NB4 (cell line): ENCODE measurements at places on chromosomes 3 and 15.

DNA sequence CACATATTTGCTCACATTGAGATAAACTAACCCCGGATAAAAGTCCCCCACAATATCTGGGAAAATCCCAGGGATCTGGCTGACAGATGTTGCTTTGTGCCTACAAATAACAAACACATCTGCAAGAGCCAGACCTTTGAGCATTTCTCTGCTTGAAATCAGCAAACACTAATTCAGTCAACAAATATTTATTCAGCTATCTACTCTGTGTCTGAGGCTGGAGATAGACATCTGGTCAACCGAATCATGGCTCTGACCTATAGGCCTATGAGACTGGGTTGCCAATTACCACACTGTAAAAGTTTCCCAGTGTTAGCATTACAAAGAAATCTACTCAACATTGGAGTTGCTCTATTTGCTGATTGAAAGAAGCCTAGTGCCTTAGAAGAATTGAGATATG is 201.1 kb upstream of the CADPS start:
- DNase-seq: no peak

GRCh38 chr3:134350266-134350665 is 24.0 kb downstream of the AMOTL2 start:
- no peak for DNase-seq

DNA sequence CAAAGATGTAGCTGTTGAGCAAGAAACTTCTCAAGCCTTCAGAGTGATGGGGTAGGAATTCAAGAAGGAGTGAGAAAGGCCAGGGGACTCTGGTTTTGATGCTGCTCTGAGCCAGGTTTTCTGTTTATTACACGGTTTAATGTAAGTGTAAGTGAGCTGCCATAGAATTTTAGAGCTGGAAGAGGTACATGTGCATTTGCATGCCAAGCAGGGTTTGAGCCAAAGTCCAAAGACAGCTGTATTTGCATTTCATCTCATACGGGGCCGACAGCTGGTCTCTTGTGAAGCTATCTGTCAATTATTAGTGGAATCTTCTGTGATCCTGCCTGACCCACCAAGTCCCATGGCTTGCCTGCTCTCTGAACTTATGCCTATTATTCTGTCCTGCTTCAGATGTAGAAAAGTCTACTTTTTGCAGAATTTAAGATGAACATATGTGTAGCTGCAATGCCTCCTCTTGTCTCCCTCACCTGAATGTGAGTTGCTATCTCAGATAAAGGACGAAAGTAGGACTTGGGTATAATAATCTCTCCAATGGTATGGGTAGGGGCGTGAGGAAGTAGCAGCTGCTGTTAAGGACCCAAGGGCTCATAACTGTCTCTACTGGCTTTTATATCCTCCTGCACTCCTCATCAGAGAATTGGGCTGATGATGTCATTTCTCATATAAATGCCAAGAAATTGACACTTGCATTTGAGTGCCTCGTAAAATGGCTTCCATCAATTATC is 160.0 kb downstream of the SQOR start:
- DNase-seq: no peak

DNA sequence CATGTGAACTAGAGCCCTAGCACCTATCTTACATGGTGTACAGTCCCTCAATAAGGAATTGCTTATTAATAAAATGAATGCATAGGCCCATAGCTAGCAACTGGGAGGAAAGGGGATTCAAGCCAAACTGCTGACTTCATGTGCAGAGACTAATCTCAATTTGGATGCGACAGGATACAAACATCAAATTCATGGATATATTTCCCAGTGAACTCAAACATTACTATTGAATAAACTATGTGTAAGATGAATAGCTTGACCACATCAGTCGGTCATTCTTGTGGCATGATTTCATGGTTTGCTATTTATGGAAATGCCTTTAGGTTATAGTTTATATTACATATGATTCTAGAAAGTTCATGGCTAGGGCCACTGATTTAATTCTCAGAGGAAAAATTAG is 268.6 kb upstream of the SLITRK3 start:
- no peak for DNase-seq

DNA sequence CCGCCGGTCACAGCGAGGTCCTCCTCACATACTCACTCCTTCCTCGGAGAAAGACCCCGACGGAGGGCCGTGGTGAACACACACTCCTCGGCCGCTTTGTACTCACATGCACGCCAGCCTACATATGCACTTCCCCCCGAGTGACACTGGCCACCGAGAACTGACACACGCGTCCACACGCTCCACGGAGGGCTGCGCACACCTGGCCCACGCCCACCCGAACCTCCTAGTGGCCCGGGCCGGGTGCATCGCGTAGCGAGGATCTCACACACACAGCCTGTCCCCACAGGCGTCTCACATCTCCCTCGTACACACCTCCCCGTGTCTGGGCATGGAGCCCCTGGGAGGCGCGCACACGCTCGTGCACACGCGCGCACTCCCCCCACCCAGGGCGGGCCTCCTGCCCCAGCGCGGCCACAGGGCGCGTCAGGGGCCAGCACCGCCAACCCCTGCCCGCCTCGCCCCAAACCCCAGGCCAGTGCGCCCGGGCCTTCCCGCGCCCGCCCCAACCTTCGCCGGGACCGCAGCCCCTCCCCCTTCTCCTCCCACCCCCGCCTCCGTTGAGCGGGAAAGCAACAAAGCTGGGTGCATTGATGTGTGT is 411 bp upstream of the C3orf70 start:
- DNase-seq: no peak
